ENCODE measurements at places on chromosomes 1 and 21.

DNA sequence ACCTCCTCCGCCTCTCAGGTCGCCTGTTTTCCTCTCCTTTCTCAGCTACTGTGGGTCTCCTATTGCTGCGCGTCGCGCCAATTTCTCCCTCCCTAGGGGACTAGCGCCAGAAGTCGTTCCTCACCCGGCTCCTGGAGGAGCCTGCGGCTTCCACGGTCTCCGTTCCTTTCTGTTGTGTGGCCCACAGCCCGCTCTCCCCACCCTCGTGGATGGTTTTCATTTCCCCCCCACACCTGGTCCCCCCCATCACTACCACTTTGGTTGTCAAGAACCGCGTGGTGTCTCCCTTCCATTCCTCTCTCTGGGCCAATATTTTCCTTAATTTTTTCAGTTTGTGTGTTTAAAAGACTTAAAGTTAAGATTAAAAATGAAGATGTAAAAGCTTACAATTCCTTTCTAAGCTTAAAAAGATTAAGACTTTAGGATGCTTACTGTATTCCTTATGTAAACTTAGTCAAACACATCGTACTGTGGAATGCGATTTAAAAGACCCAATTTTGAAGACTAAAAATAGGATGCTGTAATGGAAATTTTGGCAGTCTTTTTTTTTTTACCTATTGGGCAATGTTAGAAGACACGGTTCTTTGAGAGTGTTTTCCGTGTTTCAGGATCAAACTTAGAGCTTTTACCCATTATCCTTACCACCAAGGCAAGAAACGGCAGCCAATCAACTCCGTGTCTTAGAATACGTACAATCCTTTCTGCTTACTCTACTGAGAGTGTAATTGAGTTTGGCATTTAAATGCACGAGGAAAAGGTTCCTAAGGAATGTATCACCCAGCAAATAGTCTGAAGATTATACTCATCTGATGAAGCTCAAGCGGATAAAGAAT, 773 bp downstream of the CNST start:
- H3K27me3 ChIP-seq: no peaks in the 10 kb centered on the region
- H3K27ac ChIP-seq: peak overlapping the region; percentile 82
- DNase-seq: no peak
- H3K4me3 ChIP-seq: peak overlapping the region; percentile 99
- H3K4me1 ChIP-seq: peaks cover 39% of the 10 kb centered on the region
- peaks cover 6% of the 10 kb centered on the region for H3K36me3 ChIP-seq

DNA sequence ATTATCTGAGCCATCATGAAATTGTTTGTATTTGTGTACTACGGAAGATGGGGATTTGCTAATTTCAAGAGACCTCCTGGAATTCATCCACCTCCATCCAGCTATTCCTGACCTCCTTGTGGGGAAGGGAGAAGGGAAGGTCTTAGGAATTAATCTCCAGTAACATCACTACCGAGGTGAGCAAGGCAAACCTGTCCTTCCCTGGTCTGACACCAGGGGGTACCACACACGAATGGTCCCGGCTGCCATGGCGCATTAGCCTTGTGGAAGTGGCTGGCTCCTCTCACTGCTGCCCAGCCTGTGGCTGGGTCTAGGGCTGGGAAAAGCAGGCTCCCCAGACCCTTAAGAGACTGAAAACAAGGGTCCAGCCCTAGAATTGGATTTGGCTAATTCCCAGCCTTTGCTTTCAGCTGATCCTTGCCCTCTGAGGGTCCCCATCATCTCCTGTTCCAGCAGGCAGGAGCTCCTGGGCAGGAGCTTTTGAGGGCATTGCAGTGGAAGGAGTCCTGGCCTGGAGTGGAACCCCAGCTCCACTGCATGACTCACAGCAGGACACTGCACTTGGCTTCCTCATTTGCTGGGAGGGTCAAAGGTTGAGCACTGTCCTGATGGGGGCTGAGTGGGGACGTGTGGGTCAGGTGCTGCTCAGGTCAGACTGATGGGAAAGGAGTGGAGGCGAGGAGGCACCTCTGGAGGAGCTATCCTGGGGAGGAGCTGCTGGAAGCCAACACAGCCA, 34.8 kb downstream of the RIMS3 start:
- H3K4me3 ChIP-seq: no peak overlapping the region
- H3K36me3 ChIP-seq: no peaks in the 10 kb centered on the region
- DNase-seq: peak; percentile 67
- peaks cover 2% of the 10 kb centered on the region for H3K27me3 ChIP-seq
- no peak overlapping the region for H3K27ac ChIP-seq
- H3K4me1 ChIP-seq: no peaks in the 10 kb centered on the region

- H3K36me3 ChIP-seq: peaks cover 50% of the 10 kb centered on the region
- H3K4me1 ChIP-seq: no peaks in the 10 kb centered on the region
- H3K4me3 ChIP-seq: no peak overlapping the region
These were observed 33.7 kb downstream of the CTTNBP2NL start for GRCh38 chr1:112429749-112430148.

DNA sequence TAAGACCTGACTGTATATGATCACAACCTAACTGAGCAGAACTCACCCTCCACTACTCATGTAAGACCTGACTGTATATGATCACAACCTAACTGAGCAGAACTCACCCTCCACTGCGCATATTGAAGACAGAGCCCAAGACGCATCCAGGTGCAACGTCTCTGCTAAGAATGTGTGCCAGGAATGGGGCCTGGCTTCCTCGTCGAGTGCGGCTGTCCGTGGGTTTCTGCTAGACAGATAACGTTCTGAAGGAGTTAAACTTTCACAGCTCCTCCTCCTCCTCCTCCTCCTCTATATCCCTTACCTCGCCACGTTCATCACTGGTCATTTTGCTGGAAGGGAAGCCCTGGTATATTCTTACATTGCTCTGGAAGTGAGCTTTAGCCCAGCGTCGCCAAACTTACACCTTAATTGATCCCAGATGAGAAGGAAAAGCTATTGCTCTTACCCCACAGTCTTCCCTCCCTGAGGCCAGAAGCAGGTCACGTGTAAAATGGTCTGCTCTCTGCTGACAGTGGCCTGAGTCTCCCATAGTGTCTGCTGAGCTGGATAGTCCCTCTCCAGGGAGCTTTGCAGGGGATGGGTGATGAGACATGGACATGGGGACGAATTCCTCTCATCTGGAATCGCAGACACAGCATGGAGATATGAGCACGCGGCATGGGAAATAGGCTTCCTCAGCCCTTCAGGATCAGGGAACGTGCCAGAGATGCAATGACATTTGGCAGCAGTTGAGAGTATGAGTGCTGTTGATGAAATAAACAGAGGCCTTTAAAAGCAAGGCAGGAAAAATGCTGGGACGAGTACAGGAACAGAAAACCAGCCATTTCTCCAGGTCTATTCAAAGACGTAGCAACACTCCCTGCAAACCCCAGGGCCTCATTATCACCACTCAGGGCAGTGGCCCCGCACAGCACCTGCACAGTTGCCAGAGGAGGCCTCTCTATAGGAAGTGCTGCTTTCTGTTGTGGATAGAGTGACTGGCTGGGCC, 528.1 kb downstream of the KIF26B start:
- peak overlapping the region; percentile 94 for H3K27ac ChIP-seq
- peaks cover 46% of the 10 kb centered on the region for H3K4me1 ChIP-seq
- no peak for DNase-seq
- no peaks in the 10 kb centered on the region for H3K27me3 ChIP-seq
- H3K4me3 ChIP-seq: no peak overlapping the region

- H3K27me3 ChIP-seq: no peaks in the 10 kb centered on the region
- DNase-seq: peak; percentile 84
- peaks cover 5% of the 10 kb centered on the region for H3K36me3 ChIP-seq
- H3K27ac ChIP-seq: peak within 1 kb of the TSS; percentile 91
- H3K4me3 ChIP-seq: peak within 1 kb of the TSS; percentile 93
- H3K4me1 ChIP-seq: peaks cover 42% of the 10 kb centered on the region
These were observed at the start of gene PEX14 for GRCh38 chr1:10474613-10475507. TSS of gene PEX14 (plus strand) at chr1:10474950. CDS start at chr1:10474967, 17 bp downstream.

DNA sequence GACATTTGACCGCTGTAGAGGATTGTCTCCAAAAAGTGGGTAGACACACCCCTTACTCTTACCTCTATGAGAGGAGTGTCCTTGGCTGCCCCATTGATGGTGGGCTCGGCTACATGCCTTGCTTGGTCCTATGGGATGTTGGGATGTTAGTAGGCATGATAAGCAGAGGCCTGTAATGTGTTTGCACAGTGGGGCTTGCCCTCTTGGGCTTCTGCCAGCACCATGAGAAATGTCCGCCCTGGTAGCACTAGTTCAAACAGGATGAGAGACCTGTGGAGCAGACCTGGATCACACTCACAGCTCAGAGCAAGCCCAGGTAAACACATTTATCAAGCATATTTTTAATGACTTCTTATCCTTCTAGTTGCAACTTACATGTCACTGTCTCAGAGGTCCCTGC, 54.2 kb downstream of the SH3GLB1 start:
- no peak overlapping the region for H3K4me3 ChIP-seq
- DNase-seq: no peak
- H3K27ac ChIP-seq: peak overlapping the region; percentile 32
- H3K27me3 ChIP-seq: peaks cover 7% of the 10 kb centered on the region

GRCh38 chr1:18299441-18300338, 181.0 kb upstream of the KLHDC7A start:
- no peak overlapping the region for H3K27ac ChIP-seq
- no peak overlapping the region for H3K4me3 ChIP-seq
- no peaks in the 10 kb centered on the region for H3K36me3 ChIP-seq
- H3K27me3 ChIP-seq: peaks cover 50% of the 10 kb centered on the region

DNA sequence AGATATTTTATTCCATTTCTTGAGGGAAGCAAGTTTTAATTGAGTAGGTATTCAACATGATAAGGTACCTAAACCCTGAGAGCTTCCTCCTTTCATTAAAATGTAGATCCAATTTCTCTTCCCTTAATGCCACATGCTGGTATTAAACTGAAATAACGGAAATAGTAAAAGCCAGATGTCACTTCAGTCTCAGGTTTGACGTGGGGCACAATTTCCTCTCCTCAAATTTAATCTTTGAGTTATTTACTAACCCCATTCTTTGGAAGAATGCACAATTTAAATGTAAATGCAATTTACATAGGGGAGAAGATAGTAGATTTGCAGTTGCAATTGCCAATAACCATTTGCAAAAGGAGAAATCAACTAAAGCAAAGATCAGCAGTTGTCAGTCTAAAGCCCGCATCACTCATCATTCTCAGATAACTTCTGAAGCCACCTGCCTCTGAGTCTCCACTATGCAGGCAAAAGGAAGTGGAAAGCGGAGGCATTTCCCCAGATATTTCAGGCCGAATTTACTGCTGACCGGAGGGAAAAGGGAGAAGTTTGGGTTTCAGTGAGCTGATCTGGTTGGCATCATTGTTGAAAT, 2.1 kb upstream of the LEMD1 start:
- peaks cover 31% of the 10 kb centered on the region for H3K27me3 ChIP-seq
- DNase-seq: no peak
- no peak overlapping the region for H3K4me3 ChIP-seq
- H3K4me1 ChIP-seq: peaks cover 19% of the 10 kb centered on the region

GRCh38 chr1:60913039-60913438, 169.3 kb upstream of the NFIA start:
- H3K4me1 ChIP-seq: peaks cover 27% of the 10 kb centered on the region
- DNase-seq: no peak
- no peak overlapping the region for H3K4me3 ChIP-seq
- no peaks in the 10 kb centered on the region for H3K27me3 ChIP-seq

DNA sequence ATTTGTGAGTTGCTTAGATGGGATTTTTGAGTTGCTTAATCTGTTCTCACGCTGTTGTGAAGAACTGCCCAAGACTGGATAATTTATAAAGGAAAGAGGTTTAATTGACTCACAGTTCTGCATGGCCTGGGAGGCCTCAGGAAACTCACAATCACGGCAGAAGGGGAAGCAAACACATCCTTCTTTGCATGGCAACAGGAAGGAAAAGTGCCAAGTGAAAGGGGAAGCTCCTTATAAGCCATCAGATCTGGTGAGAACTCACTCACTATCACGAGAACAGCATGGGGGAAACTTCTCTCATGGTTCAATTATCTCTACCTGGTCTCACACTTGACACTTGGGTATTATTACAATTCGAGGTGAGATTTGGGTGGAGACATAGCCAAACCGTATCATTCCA, 10.3 kb downstream of the CLIC6 start:
- peaks cover 19% of the 10 kb centered on the region for H3K36me3 ChIP-seq
- H3K27ac ChIP-seq: no peak overlapping the region
- H3K4me3 ChIP-seq: no peak overlapping the region
- DNase-seq: no peak
- no peaks in the 10 kb centered on the region for H3K4me1 ChIP-seq

- H3K4me3 ChIP-seq: no peak overlapping the region
- H3K4me1 ChIP-seq: peaks cover 51% of the 10 kb centered on the region
- DNase-seq: no peak
- no peak overlapping the region for H3K27ac ChIP-seq
These were observed 22.3 kb upstream of the C1orf105 start for GRCh38 chr1:172398193-172398592.

DNA sequence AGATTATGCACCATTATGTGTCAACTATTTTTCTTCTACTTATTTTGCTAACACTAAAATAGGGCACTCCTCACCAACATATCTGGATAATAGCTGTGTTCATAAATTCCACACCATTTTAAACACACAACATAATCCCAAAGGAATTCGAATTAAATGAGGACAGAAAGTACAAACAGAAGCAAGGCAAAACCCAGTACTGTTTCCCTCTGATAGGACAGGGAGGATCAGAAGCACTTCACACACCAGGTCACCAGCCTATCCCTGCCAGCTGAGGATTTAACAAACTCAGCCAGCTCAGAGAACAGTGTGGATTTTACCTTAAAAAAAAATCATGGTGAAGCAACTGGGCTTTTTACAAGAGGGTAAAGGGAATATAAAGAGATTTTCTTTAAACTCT, 20.0 kb downstream of the CRYZ start:
- peak overlapping the region; percentile 7 for H3K27ac ChIP-seq
- H3K4me3 ChIP-seq: no peak overlapping the region
- peaks cover 11% of the 10 kb centered on the region for H3K4me1 ChIP-seq
- H3K27me3 ChIP-seq: no peaks in the 10 kb centered on the region
- DNase-seq: no peak

GRCh38 chr1:115744646-115745275, 23.8 kb downstream of the CASQ2 start:
- no peak overlapping the region for H3K4me3 ChIP-seq
- no peak overlapping the region for H3K27ac ChIP-seq
- H3K36me3 ChIP-seq: peaks cover 8% of the 10 kb centered on the region
- H3K27me3 ChIP-seq: no peaks in the 10 kb centered on the region
- H3K4me1 ChIP-seq: peaks cover 12% of the 10 kb centered on the region
- DNase-seq: no peak

- H3K27ac ChIP-seq: no peak overlapping the region
- no peaks in the 10 kb centered on the region for H3K36me3 ChIP-seq
- DNase-seq: no peak
- H3K27me3 ChIP-seq: peaks cover 3% of the 10 kb centered on the region
These were observed 81.0 kb upstream of the KCNK2 start for GRCh38 chr1:215001419-215002021.

GRCh38 chr1:241596633-241597032, 43.5 kb downstream of the CHML start:
- peak; percentile 29 for DNase-seq
- peaks cover 5% of the 10 kb centered on the region for H3K4me1 ChIP-seq
- no peaks in the 10 kb centered on the region for H3K27me3 ChIP-seq
- no peak overlapping the region for H3K4me3 ChIP-seq
- peaks cover 37% of the 10 kb centered on the region for H3K36me3 ChIP-seq

DNA sequence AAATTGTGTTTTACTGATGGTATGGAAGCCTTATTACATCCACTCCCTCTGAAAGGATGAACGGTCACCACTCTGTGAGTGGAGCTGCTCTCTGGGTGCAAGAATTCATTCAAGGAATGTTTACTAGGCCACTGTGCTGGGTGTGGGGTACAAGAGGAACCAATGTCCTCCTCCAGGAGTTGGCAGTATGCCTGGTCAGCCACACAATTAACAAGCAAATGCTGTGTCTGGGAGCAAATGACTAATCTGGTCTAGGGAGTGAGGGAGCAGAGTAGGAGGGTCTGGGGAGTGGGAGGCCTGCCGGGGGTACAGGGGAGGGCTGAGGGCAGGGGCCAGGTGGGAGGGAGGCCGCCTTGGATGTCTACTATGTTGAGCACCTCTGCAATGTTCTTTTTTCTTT, 27.2 kb upstream of the TDRD10 start:
- H3K27ac ChIP-seq: no peak overlapping the region
- DNase-seq: no peak
- peaks cover 9% of the 10 kb centered on the region for H3K27me3 ChIP-seq
- no peak overlapping the region for H3K4me3 ChIP-seq
- H3K36me3 ChIP-seq: no peaks in the 10 kb centered on the region
